Stimulated activated CD4-positive, alpha-beta T cell treated with anti-CD3 and anti-CD28 coated beads, Interleukin-2, amount 100 ng/mL, for 24 hours (primary cell): ENCODE measurements at places on chromosomes 4 and X.
A peak's percentile ranks its signal among the peaks of the same experiment; 100 is the strongest.

DNA sequence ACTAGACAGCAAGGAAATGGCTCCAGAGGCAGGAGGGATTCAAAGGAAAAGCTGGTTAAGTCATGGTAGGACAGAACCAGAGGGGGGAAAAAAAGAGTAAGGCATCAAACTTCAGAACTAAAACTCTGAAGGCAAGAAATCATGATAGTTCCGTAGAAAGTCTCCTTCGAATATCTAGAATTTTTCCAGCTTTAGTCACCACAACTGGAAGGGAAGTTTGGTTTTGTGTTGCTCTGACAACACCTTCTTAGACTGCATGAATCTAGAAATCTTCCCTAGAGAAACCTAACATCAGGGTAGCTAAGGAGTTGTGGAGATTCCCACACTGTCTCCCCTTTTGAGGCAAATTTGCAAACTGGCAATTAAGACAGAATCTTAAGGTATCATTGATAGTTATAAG, 33.7 kb downstream of the AMMECR1 start:
- DNase-seq = no peak

DNA sequence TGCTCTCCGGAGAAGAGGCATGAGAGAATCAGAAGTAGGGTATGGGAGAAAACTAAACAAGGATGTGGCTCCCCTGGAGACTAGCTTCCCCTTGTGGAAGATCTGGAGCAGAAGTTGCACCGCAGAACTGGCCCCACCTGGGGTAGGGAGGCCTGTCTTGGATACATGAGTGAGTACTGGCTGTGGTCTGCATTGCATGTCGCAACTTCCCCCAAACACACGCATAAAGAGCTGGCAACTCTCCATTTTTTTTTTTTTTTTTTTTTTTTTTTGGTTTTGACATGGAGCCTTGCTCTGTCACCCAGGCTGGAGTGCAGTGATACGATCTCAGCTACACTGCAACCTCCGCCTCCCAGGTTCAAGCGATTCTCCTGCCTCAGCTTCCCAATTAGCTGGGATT, 119.9 kb downstream of the EGF start:
- DNase-seq = no peak

GRCh38 chr4:185358959-185359358, 36.8 kb downstream of the LRP2BP start:
- DNase-seq = no peak

GRCh38 chr4:39998659-39999345, 21.1 kb upstream of the PDS5A start:
- DNase-seq = no peak

GRCh38 chr4:163484906-163485305, 9.6 kb upstream of the TMA16 start:
- DNase-seq = peak; percentile 66

- DNase-seq = no peak
These were observed 44.9 kb downstream of the SH3RF1 start for GRCh38 chr4:169225812-169226211.

DNA sequence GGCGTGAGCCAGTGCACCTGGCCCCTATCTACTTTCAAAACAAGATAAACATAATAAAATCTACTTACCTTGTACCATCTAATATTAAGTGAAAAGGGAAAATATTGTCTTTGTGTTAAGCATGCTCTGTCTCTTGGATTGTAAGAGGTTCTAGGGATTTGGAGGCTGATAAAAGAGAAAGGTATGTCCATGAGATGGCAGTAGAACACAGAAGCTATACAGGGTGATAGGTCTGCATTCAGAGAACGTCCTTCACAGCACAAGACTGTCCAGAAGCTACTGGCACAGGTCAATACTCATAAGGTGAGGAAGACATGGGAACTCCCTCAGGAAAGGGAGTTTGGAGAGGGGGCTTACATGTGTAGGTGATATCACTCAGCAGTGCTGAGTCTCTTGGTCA, 135.5 kb downstream of the TMEM47 start:
- DNase-seq = no peak

DNA sequence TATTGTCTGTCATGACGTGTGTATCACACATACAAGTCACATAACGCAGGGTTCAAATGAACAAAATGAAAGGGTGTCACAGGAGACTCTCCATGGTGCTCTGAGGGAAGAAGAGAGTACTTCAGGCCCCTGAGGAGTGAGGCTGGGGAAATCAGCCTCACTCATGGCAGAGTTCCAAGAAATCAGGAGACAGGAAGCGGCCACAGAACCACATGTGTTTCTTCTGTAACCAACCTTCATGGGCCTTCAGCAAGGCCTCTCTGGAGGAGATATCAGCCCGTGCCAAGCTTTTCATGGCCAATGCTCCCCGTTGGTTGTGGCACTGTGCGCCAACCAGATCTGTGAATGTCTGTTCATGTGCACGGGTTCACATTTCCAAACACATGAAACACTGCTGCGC, 76.0 kb downstream of the NAT8L start:
- no peak for DNase-seq

- no peak for DNase-seq
These were observed 31.8 kb downstream of the ATP2B3 start for GRCh38 chrX:153549231-153549630.

DNA sequence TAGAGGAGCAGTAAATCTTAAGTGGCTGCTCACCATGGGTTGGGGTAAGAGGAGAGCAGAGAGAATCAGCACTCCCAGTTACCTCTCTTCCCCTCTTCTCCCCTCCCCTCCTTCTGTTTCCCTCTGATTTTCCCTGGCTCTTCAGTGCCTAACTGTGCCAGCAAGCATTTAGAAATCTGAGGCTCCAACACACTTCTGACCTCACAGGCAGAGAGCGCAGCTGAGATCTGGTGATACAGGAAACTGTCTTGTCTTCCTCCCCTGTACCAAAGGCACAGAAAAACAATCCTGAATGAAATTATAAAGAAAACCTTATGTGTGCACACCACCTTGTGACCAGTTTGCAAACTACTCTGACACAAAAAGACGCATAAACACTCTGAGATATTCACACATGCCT, 82.4 kb upstream of the SMIM10 start:
- no peak for DNase-seq

DNA sequence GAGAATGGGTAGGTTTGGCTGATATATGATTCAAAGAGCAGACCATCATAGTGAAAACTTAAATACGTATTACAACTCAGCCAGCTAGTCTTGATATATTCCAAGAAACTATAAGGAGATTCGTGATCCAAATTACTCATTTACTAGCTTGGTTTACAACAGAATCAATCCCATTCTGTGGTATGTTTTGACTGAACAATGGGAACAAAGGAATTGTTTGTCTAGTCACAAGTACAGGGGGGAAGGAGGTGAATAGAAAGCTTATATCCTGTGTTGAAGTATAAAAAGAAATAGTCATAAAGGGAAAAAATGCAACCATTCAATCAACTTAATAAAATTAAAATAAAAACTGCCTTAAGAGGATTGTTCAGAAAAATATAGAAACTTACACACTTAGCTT, 17.0 kb downstream of the C4orf54 start:
- no peak for DNase-seq

- DNase-seq = no peak
These were observed 5.0 kb upstream of the TMEM164 start for GRCh38 chrX:109997786-109998452.

DNA sequence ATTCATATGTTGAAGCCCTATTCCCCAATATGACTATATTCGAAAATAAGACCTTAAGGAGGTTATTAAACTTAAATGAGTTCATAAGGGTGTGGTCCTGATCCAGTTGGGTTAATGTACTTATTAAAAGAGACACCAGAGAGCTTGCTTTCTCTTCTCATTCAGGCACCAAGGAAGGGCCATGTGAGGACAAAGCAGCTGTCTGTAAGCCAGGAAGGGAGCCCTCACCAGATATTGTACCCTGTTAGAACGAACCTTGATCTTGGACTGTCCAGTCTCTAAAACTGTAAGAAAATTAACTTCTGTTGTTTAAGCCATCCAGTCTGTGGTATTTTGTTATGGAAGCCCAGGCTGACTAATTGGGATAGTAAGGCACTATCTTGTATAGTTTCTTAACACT, 9.1 kb upstream of the YTHDC1 start:
- DNase-seq = no peak

- no peak for DNase-seq
These were observed 12.5 kb downstream of the GJB1 start for GRCh38 chrX:71235482-71235881.

DNA sequence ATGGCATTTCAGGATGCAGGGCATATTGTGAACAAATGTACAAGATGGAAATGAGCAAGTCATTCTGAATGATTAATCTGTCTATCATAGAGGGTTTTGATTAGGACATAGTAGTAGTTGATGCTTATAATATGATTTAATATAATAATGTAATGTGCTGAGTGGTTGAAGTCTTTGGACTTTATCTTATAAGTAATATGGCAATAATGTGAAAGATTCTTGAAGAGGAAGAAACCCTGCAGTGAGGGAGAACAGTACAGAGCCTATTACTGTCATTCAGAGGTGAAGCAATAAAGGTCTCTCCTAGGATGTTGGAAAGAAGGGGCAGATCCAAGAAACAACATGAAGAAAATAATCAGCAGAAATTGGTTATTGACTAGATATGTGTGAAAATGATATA, 16.6 kb downstream of the NFKB1 start:
- no peak for DNase-seq

DNA sequence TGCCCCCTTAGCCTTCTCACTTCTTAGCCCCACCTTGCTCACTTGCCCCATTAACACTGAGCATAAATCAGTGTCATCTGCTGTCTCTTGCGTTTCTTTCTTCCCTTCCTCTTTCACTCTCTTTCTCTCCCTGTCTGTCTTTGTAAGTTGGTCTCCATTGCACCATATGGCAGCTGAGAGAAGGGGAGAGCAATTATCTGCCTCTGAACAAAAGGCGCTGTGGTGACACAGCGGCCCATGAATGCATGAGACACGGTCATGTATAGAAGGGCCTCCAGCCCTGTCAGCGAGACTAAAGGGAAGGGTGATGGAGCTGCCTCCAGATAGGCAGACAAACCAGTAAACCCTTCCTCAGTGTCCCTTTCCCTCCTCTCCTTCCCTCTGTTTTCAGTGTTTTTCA, 88.8 kb upstream of the PCDH18 start:
- DNase-seq = no peak

DNA sequence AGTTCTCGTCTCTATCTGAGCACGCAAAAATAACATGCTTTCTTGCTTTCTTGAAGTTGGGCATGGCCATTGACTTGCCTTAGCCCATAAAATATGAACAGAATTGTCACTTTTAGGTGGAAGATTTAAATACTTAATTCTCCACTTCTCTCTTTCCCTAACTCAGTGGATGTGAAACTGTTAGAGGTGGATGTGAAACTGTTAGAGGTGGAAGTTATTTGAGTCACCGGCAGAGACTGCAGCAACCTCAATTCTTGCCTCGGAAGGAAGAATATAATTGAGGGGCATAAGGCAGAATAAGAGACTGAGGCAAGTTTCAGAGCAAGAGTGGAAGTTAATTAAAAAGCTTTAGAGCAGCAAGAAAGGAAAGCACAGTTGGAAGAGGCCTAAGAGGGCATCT, 2.8 kb upstream of the PARM1 start:
- no peak for DNase-seq

DNA sequence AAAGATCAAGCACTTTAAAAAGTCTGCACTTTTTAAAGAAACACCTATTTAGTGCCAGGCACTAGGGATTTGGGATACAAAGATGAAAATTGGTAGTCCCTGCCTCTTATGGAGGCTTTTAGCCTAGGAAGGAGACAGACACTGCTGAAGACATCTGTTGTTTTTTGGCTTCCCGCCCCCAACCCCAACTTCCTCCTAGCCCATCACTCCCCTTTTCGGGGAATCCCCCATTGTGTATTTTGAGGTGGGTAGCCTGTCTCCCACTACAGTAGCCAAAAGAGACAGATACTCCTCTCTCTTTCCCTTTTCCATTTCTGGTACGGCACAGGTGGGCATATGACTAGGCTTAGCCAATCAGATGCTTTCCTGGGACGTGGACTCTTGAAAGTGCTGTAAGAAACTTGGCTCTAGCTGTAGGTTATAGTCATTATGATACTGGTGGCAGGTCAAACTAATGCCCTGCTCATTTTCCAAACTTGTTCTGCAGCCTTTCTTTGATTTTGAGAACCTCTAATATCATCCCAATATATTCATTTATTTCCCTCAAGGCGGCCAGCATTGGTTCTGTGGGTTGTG, 194.6 kb upstream of the RBPJ start:
- DNase-seq = no peak

GRCh38 chr4:168765726-168766125, 244.3 kb downstream of the CBR4 start:
- no peak for DNase-seq

DNA sequence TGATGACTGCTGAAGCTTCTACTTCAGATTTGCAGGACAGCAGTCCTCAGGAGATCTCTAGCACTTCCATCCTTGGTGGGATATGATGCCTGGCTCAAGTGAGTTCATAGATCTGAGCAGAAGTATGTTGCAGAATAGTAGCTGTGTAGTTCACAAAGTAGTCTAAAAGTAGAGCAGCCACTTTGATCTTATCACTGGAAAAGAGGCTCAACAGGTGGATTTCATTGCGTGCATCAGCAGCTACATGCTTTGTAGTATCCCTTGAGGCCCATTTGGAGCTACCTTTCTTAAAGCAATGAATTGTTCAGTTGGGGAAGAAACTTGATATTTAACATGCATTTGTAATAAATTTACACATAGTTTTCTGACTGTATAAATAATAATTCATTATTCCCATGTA, 29.9 kb downstream of the BEX3 start:
- no peak for DNase-seq

DNA sequence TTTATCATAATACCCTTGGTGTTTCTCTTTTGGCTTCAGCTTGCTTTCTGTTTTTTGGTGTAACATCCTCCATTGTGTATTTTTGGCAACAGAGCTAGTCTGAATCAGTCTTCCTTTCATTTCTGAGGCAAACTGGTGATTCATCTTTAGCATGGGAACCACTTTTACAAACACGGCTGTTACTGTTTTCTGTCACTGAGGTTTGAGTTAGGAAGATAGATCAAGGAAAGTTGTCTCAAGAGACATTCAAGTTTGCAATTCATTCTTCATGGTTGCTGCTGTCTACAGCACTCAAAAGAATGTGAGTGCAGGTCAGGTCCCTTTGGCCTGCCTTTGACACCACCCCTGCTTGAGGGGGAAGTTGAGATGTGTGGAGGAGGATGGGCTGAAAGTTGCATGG, 36.3 kb downstream of the IL21 start:
- DNase-seq = no peak

- DNase-seq = no peak
These were observed 80.2 kb downstream of the SCD5 start for GRCh38 chr4:82718162-82718940.

GRCh38 chr4:80461412-80461811, 125.9 kb downstream of the CFAP299 start:
- no peak for DNase-seq

- no peak for DNase-seq
These were observed 333.3 kb upstream of the DDX53 start for GRCh38 chrX:22666441-22666840.

GRCh38 chr4:153755186-153755585, 4.6 kb downstream of the RNF175 start:
- no peak for DNase-seq
